Vagina (tissue), 2 donors: ENCODE measurements at places on chromosomes 16 and 17.

DNA sequence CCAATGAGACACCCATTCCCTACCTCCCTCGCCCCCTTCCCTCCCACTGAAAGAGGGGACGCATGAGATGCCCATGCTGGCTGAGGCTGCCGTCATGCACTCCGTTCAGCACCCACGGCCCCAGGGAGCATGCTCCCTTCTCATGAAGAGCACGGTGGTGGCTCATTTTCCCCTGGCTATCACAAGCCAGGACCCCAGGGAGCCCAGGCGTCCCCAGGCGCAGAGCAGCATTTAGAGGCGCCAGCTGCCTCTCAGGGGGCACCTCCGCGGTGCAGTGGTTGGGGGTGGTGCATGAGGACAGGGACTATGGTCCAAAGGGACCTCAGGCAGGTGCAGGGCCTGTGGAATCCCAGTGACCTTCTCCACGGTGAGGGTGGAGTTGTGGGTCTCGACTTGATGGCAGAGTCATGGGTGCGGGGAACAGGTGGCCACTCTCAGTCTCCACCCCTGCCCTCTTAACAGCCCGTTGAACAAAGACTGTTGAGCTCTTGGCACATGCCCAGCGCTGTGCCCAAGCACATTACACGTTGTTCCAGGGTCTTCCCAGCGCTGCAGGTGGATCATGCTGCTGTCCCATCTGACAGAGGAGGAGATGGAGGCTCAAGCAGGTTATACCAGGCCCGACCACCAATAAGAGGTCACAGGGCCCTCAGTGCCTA, 13.6 kb downstream of the KIF19 start:
- DNase-seq: no peak

DNA sequence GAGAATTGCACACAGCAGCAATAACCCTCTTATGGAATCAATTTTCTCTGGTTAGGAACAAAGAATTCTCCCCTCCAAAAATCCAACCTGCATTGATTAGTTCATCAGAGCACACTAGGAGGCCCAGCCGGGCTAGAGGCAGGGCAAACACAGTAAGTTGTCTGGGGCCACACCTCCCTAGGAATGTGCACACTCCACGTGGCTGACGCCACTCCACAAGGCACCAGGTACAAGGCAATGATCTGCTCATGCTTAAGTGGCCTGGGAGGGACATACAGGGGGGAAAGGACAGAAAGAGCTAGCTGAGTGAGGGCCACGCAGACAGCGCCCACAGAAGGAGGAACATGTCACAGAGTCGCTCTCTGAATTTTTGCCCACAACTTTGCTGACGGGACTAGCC, 107.6 kb downstream of the SLC39A11 start:
- DNase-seq: no peak

GRCh38 chr17:7001318-7001961, 5.6 kb downstream of the ALOX12 start:
- DNase-seq: no peak

- no peak for DNase-seq
Measured at GRCh38 chr16:74607962-74608356, 1.0 kb upstream of the GLG1 start.

DNA sequence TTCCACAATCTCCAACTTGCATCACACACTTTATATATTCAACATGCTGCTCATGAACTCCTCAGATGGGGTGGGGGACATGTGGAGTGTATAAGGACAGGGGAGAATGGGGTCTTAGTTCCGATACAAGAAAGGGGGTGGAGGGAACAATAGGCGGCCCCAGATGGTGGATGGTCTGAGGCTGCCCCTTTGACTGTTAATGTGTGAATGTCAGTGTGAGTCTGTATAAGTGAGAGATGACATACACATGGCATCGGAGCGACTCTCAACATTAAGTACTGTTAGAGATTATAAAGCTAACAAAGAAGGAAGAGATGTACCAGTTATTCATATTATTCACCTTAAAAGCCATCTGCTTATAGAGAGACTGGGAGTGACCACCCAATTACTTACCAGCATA, 193.1 kb downstream of the AXIN2 start:
- DNase-seq: no peak

- no peak for DNase-seq
Measured at GRCh38 chr16:72092832-72093447, 480 bp downstream of the TXNL4B start.

- DNase-seq: no peak
Measured at GRCh38 chr16:89393738-89394406, 96.5 kb downstream of the ANKRD11 start.

DNA sequence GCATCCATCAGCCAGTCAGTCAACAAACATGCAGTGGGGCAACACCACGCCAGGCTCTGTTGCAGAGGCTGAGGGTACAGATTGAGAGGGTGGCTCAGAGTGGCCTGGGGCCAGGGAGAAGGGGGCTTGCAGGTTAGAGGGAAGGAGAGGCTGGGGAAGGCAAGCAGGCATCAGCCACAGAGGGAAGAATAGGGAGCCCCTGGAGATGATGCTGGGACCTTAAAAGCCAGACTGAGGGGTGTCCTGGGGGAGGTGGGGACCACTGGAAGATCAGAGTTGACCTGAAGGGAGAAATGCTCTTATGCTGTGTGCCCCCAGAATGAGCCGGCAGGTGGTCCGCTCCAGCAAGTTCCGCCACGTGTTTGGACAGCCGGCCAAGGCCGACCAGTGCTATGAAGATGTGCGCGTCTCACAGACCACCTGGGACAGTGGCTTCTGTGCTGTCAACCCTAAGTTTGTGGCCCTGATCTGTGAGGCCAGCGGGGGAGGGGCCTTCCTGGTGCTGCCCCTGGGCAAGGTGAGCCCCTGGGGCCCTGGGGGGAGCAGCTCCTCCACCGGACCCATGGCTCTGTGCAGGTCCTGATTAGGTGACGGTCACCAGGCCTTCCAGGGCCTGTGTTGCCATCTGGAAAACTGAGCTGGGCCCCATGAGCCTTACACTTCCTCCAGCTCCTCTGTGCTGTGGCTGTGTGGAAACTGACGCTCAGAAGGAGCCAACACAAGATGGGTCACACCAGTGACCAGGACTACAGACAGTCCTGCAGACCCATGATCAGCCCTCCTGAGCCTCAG, 1.7 kb downstream of the CORO1A start:
- DNase-seq: no peak
